Osteocyte (in vitro differentiated cells): ENCODE measurements at places on chromosomes 3 and 15. TPM values are rescaled to one million over a fixed set of nuclear protein-coding genes. Genes with fewer than 3 reads are reported as not detected.
A peak's percentile ranks its signal among the peaks of the same experiment; 100 is the strongest.

DNA sequence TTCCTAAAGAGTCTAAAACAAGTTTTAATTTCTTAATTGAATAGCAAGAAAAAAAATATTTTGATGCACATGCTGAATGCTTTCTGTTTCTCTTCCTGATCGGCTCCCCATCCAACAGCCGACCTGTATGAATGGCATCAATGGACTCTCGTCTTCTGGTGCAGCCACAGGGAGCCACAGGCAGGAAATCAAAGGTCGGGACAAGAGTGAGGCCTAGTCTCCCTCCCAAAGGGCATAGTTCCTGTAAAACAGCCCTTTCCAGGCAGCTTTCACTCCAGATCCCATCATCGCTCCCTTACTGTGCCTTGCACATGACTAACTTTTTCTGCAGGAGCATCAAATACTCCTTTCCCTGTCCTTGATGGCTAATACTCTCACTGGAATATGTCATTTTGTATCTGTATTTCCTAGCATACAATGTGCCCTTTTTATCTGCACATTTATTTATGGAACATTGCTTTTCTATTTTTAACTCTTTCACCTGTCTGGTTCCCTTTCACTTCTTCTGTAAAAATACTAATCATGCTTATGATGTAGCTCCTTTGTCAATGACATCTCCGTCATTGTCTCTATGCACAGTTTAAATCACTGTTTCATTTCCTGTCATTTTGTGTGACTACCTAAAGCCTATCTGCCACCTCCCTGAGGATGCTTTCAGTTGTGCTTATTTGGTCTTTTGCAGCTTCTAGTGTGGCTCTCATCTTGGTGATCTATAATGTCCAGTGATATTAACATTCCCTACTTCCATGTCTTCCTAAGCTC is 326.2 kb downstream of the CTNNB1 start:
- no peaks in the 10 kb centered on the region for H3K36me3 ChIP-seq
- peaks cover 6% of the 10 kb centered on the region for H3K27me3 ChIP-seq
- DNase-seq = no peak
- no peaks in the 10 kb centered on the region for H3K4me1 ChIP-seq
- H3K27ac ChIP-seq = no peak overlapping the region

- H3K27me3 ChIP-seq = no peaks in the 10 kb centered on the region
- H3K4me1 ChIP-seq = no peaks in the 10 kb centered on the region
- DNase-seq = no peak
These were observed 57.7 kb downstream of the LIPC start for GRCh38 chr15:58489289-58490085.

GRCh38 chr3:120399372-120399771 is 50.2 kb upstream of the LRRC58 start:
- no peak overlapping the region for H3K4me3 ChIP-seq
- no peaks in the 10 kb centered on the region for H3K4me1 ChIP-seq
- no peak overlapping the region for H3K27ac ChIP-seq
- H3K36me3 ChIP-seq = peaks cover 83% of the 10 kb centered on the region

- no peak for DNase-seq
- no peaks in the 10 kb centered on the region for H3K36me3 ChIP-seq
- H3K4me1 ChIP-seq = peaks cover 38% of the 10 kb centered on the region
- H3K27me3 ChIP-seq = no peaks in the 10 kb centered on the region
These were observed 458.1 kb upstream of the NR2F2 start for GRCh38 chr15:95872366-95872771.

DNA sequence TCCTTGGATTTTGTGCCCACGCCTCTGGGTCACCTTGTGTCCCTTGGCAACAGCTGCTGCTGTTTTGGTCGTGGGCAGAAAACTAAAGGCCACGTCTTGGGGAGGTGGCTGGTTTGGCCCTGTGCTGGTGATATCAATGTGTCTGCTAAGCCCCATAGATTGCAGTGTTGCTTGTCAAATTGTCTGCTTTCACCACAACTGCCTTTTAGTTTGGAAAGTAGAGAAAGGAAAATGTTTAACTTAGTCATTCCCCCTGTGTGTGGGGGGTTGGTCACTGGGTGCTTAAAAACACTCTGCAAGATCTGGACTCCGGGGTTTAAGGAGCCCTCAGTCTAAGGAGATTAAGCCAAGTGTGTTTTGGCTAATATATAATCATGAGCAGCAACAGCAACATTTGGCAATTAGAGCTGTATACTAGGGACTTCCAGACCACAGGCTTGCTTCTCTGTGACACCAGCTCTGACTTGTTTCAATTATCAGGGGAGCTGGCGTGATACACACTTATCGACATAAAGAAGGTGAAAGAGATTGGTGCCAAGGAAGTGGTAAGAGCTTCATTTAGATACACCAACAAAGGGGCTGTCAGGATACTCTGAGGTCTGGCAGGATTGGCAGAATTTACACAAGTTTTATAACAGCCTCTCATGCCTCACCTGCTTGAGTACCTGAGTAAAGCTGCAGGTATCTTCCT is 3.5 kb downstream of the SMAD3 start:
- peak overlapping the region; percentile 57 for H3K27ac ChIP-seq
- H3K27me3 ChIP-seq = no peaks in the 10 kb centered on the region
- peak overlapping the region; percentile 96 for H3K4me3 ChIP-seq
- H3K36me3 ChIP-seq = peaks cover 6% of the 10 kb centered on the region

GRCh38 chr3:15051531-15051930 is 13.6 kb downstream of the MRPS25 start:
- no peak for DNase-seq
- H3K27me3 ChIP-seq = no peaks in the 10 kb centered on the region
- peaks cover 2% of the 10 kb centered on the region for H3K4me1 ChIP-seq
- H3K36me3 ChIP-seq = peaks cover 24% of the 10 kb centered on the region
- H3K4me3 ChIP-seq = no peak overlapping the region

DNA sequence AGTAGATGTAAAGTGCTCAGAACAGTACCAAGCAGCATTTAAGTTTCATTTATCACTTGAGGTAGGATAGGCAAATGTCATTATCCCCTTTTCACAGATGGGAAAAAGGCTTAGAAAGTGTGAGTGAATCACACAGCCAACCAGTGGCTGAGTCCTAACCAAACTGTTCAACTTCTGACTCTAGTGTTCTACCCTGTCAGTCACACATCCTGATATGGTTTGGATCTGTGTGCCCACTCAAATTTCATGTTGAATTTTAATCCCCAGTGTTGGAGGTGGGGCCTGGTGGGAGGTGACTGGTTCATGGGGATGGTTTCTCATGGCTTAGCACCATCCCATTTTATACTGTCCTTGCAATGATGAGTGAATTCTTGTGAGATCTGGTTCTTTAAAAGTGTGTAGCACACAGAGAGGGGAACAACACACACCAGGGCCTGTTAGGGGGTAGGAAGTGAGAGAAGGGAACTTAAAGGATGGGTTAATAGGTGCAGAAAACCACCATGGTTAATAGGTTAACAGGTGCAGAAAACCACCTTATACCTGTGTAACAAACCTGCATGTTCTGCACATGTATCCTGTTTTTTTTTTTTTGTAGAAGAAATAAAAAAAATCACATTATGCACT is 304.7 kb downstream of the SUCLG2 start:
- H3K36me3 ChIP-seq = no peaks in the 10 kb centered on the region
- H3K27me3 ChIP-seq = no peaks in the 10 kb centered on the region
- H3K4me3 ChIP-seq = no peak overlapping the region
- H3K27ac ChIP-seq = no peak overlapping the region
- H3K4me1 ChIP-seq = no peaks in the 10 kb centered on the region

GRCh38 chr3:140349938-140350337 is 327.9 kb upstream of the TRIM42 start:
- no peaks in the 10 kb centered on the region for H3K27me3 ChIP-seq
- peaks cover 3% of the 10 kb centered on the region for H3K4me1 ChIP-seq
- H3K36me3 ChIP-seq = peaks cover 6% of the 10 kb centered on the region
- DNase-seq = no peak
- H3K27ac ChIP-seq = no peak overlapping the region
- H3K4me3 ChIP-seq = no peak overlapping the region

- H3K27me3 ChIP-seq = peaks cover 15% of the 10 kb centered on the region
- no peak overlapping the region for H3K4me3 ChIP-seq
- no peak for DNase-seq
- no peak overlapping the region for H3K27ac ChIP-seq
- H3K4me1 ChIP-seq = no peaks in the 10 kb centered on the region
These were observed 273.2 kb downstream of the PDZRN3 start for GRCh38 chr3:73351423-73352071.

- DNase-seq = no peak
- no peaks in the 10 kb centered on the region for H3K27me3 ChIP-seq
- no peak overlapping the region for H3K4me3 ChIP-seq
- H3K36me3 ChIP-seq = peaks cover 33% of the 10 kb centered on the region
These were observed 103.7 kb downstream of the NR2E3 start for GRCh38 chr15:71914092-71914491.

DNA sequence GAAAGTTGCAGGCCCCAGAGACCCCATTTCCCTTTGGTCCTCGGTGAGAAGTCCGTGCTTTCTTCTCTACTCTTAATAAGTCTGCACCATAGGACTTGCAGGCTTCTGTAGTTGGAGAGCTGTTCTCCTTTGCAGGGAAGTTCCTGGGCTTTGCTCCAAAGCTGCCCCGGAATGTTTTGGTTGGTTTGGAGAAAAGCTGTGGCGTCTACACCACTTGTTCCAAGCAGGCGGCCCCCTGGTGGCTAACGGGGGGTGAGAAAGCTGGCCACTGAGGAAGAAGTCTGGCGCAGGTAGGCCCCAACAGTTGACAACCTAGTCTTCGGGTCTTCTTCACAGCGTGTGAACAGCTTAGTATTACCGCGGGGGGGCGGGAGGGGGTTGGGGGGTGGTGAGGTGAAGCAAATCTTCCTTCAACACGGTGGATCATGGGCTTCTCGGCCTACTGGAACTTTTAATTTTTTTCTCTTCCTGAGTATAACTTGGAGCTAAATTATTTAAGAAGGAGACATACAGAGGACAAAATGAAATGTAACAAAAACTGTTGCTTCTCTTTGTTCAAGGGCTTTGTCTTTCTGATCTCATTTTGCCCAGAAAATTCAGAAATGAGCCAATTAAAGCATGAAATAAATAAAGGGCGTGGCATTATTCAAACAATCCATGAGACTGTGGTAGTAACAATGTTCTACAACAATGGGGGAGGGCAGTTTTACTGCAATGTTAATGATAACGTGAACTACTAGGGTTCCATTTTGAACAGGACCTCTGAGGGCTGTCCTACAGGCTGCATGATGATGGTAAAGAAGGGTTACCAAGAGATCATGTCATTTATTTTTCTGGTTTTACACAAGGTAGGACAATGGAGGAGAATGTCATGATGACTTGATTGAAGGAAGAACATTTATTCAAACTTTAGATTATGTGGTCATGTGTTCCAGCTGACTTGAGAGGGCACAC is 2.2 kb upstream of the THRB start:
- peaks cover 10% of the 10 kb centered on the region for H3K27me3 ChIP-seq
- H3K27ac ChIP-seq = no peak overlapping the region
- H3K36me3 ChIP-seq = peaks cover 4% of the 10 kb centered on the region
- DNase-seq = no peak
- peaks cover 16% of the 10 kb centered on the region for H3K4me1 ChIP-seq
- no peak overlapping the region for H3K4me3 ChIP-seq

DNA sequence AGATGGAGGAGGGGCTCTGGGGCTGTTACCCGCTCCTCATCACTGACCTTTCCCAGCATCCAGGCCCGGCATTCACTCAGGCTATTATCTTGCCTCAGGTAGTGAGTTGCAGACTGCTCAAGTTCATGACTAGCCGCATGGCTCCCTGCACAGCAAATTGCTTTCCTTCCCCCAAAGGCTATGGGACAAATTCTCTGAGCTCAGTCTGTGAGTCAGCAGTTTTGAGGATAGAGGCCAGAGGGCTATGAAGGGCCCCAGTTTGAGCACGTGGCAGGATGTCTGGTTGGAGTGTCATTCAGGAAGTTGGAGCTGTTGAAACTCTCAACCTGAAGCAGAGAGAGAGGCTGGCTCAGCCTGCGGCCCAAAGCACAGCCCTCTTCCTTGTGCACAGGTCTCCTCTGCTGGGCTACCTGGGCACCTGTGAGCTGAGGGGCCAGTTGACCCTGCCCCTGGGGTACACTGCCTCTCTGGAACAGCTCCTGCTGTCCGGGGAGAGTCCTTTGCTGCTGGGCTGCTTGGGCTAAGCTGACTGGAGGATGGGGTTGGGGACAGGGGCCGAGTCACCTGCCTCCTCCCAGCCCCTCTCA is 7.9 kb downstream of the FAH start:
- peaks cover 7% of the 10 kb centered on the region for H3K36me3 ChIP-seq
- H3K4me3 ChIP-seq = no peak overlapping the region
- peak; percentile 77 for DNase-seq
- peaks cover 12% of the 10 kb centered on the region for H3K4me1 ChIP-seq

DNA sequence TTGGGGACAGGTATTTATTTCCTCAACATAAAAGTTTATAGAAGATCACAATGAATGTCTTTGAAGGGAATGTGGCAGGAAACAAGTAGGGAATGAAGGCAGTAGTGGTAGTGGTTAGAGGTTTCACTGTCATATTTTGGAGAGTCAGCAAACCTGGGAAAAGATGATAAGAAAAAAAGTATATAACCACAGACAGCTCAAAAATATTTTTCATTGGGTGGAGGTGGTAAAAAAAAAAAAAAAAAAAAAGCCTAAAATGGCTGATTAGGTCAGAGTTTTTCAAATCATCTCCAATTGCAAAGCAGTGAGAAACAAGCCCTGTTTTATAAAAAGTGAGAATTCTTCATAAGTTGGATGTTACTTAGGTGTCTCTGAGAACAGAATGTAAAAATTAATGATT is 400.0 kb downstream of the LSAMP start:
- DNase-seq = no peak
- no peak overlapping the region for H3K27ac ChIP-seq
- H3K4me3 ChIP-seq = no peak overlapping the region
- no peaks in the 10 kb centered on the region for H3K27me3 ChIP-seq

- H3K27ac ChIP-seq = peak overlapping the region; percentile 93
- no peaks in the 10 kb centered on the region for H3K27me3 ChIP-seq
- no peak for DNase-seq
- peaks cover 5% of the 10 kb centered on the region for H3K36me3 ChIP-seq
- peak overlapping the region; percentile 20 for H3K4me3 ChIP-seq
These were observed 46.2 kb downstream of the CCDC12 start for GRCh38 chr3:46930166-46930944.

GRCh38 chr3:71456156-71456555 is 127.4 kb downstream of the FOXP1 start:
- H3K27ac ChIP-seq = peak overlapping the region; percentile 82
- no peak for DNase-seq
- peak overlapping the region; percentile 46 for H3K4me3 ChIP-seq
- peaks cover 3% of the 10 kb centered on the region for H3K36me3 ChIP-seq
- peaks cover 42% of the 10 kb centered on the region for H3K4me1 ChIP-seq

Gene CHDH
- 0.81 and 0.86 TPM in 2 replicates for total RNA-seq

Gene PLIN1
- total RNA-seq = 0.70 and 0.84 TPM in 2 replicates

Gene SYNM
- total RNA-seq = 5.5 and 5.9 TPM in 2 replicates

Gene CCRL2
- not detected in 2 replicates for total RNA-seq
